ENCODE measurements at places on chromosomes 16 and 17.

- peak; percentile 75 for DNase-seq
These were observed 17.9 kb upstream of the NSMCE1 start for GRCh38 chr16:27286451-27286850.

GRCh38 chr16:27748868-27749546 lies 199.1 kb downstream of the KATNIP start:
- DNase-seq = no peak

DNA sequence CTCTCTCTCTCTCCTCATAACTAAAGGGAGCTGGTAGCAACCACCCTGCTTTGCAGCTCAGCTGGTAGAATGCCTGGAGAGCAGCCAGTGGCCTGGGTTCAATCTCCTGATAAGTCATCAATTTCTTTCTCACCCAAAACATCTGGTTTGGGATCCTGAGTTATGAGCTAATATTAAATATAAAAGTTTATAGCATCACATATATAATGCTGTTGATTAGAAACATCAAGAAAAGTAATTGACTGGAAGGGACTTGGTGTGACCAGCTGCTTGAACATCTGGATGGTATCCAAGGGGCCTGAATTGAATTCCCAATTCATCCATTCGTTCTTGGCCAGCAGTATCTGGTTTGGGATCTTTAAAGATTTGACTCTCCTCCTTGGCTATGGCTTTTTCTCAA lies 12.2 kb upstream of the ELAC2 start:
- no peak for DNase-seq

DNA sequence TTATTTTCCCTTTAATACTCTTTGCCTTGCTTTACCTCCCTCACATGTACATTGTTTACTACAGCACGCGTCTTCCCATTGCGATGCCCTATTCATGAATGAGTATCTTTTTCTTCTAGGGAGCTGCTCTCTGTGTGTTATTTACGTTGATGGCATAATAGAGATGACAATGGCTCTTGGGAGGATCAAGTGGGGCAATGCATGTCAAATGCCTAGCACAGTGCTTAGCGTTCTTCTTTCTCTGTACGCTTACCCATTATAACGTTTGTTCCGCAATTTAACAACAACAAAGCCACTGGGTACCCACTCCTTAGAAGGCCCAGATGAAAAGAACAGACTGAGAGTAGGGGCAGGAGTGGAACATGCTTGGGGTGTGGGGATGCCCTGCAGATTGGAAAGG lies 271.6 kb upstream of the TNRC6C start:
- no peak for DNase-seq

- DNase-seq = no peak
These were observed 61.3 kb upstream of the SDK2 start for GRCh38 chr17:73705594-73705993.

DNA sequence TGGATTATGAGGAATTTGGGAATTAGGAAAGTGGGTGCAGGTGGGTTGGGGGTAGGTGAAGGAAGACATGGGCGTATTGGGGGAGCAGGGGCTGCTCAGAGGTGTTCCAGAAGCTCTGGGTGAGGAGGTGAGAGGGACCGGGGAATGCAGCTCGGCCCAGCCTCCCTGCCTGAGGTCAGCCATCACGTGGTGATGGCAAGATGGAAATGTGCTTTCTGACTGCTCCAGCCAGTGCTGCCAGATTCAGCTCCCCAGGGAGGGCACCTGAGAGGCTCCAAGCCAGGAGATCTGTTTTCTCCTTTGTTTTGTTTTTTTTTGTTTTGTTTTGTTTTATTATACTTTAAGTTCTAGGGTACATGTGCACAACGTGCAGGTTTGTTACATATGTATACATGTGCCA lies 35.2 kb upstream of the STH start:
- DNase-seq = no peak

DNA sequence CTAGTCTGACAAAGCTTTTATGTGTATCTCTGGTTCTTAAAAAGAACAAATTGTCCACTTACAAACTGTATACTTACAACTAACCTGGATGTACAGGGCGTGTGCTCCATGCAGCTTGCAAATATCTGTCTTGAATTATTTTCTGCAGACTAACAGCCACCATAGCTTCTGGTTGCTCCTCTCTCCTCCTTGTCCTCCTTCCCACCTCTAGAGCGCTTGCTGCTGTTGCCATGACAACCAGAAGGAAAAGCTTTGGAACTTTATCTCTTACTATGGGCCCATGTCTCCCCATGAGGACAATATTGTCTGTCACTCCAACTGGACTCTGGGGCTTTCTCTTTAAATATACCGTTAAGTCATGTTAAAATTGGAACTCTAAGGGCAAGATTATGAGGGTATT lies 71.5 kb upstream of the DHX40 start:
- no peak for DNase-seq

- DNase-seq = peak; percentile 92
These were observed 77.0 kb upstream of the TNRC6C start for GRCh38 chr17:77881545-77881944.

DNA sequence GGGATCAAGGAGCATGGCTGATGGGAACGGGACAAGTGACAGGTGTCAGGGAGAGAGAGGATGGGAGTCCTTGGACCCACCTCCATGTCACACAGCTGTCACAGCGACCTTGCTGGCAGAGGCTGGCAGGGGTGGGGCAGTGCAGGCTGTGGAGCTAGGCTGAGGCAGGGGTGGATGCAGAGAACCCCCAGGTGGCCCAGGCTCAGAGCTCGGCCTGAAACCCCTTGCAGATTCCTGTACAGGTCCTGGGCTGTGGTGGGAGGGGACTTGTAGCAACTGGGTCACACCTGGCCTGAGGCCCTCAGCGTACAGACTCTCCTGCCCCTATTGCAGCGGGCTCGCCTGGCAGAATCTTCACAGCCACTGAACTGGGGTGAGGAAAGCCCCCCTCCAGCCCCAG lies 174.1 kb downstream of the NTN1 start:
- no peak for DNase-seq

DNA sequence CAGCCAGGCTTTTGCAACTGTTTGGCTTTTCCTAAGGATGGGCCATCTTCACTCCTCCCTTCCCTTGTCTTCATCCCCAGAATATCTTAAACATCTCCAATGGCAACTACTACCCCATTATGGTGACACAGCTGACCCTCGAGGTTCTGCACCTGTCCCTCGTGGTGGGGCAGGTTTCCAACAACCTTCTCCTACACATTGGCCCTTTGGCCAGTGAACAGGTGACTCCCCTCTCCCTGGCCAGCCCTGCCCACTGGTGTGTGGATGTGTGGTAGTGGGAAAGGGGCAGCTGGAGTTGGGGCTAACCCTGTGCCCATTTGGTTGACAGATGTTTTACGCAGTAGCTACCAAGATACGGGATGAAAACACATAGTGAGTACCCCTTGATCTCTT lies 4.7 kb downstream of the TMEM106A start:
- DNase-seq = no peak

- peak; percentile 87 for DNase-seq
These were observed at the start of gene MRC2 for GRCh38 chr17:62627219-62627903. TSS of gene MRC2 (plus strand) at chr17:62627670. CDS start at chr17:62627803, 133 bp downstream.

- no peak for DNase-seq
These were observed 40.9 kb downstream of the PLXDC1 start for GRCh38 chr17:39110435-39111136.

GRCh38 chr16:69820926-69821541 lies 58.9 kb downstream of the WWP2 start:
- no peak for DNase-seq

DNA sequence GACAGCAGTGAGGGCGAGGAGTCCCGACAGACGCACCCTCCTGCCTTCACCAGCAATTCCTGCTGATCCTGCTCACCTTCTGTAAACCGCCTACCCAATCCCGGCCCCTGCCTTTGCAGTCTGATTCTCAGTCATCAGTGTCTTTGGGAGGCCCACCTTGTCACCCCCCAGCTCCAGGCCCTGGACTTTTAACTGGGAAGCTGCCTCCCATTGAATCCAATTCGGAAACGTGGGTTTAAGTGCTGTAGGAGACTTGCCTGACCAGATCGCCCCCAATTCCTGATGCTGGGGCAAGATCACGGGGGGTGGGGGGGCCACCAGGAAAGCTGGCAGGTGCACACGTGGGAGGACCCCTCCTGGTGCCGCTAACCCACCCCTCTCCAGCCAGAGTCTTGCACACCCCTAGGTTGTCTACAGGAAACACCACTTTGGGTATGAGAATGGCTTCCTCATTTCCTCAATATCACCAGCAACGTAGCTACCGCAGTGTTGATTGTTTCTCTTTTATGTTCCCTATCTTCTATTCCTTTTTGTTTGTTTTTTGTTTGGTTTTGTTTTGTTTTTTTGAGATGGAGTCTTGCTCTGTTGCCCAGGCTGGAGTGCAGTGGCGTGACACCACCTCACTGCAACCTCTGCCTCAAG lies 46.6 kb upstream of the CMIP start:
- DNase-seq = no peak

- peak; percentile 69 for DNase-seq
These were observed at the start of gene LITAF for GRCh38 chr16:11586856-11587642. TSS of gene LITAF (minus strand) at chr16:11586919. CDS start at chr16:11556730, 30,189 bp downstream.

DNA sequence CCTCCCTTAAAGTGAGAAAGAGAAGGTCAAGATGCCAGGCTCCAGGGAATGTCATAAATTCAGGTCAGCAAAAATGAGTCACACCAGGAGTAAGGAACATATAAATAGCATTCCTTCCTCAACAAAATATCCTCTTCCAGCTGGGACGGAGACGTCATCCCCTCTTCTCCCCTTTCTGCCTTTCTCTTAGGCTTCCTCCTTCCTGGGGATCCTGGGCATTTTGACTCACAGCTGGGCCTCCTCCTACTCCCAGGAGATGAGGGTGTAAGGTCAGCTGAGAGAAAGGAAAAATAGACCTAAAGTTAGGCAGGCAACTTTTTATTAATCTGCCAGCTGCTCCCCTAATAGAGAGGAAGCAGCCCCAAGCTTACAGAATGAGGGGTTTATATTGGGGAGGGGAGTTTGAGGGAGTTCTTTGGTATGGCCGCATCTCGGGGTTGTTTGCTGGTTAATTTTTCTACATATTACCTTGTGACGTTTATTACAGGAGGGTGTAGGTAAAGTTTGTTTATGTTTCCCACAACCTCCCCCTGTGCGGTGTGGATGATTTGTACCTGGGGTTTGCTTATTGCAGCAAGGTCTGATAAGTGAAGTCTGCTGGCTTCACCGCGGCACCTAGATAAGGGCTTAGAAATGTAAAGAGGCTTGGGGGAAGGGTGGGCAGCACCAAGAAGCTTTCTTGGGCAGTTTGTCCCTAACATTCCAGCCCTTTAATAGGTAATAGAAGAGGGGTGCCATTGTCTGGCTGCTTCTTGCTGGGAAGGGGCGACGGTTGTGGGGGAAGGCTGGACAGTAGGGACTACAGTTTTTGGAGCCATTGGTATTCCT lies 7.1 kb upstream of the ZNF747 start:
- DNase-seq = no peak

DNA sequence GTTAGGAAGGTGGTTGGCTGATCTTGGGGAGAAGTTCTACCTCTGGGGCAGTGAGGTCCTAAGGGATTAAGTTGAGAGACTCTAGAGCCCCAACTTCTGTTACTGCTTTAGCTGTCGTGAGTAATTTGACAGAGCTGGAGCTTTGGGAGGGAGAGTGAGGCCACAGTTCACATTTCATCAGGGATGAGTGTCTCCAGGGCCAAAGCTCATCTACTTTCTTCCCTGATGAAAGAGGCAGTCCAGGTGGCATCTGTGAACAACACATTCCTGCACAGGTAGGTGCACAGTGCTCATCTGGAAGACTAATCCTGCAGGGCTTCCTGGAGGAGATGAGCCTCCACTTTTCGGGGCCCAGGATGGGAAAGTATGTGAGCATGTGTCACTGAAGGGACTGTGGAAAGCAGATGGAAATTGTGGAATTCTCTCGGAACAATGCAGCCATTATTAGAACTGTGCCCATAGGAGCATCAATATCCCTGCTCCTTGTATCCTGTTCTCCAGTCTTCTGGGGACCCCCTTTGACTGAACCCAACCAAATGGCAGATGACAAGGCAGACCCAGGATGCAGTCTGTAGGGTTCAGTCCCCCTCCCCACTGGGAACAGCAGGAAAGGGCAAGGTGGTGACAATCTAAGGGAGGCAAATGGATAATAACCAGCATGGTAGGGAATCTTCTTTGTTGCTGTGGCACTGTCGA lies 9.0 kb downstream of the DYNLL2 start:
- DNase-seq = no peak

- DNase-seq = no peak
These were observed 755 bp downstream of the RPL3L start for GRCh38 chr16:1953734-1954133.

- DNase-seq = no peak
These were observed 2.6 kb downstream of the PRAC1 start for GRCh38 chr17:48719642-48720265.

DNA sequence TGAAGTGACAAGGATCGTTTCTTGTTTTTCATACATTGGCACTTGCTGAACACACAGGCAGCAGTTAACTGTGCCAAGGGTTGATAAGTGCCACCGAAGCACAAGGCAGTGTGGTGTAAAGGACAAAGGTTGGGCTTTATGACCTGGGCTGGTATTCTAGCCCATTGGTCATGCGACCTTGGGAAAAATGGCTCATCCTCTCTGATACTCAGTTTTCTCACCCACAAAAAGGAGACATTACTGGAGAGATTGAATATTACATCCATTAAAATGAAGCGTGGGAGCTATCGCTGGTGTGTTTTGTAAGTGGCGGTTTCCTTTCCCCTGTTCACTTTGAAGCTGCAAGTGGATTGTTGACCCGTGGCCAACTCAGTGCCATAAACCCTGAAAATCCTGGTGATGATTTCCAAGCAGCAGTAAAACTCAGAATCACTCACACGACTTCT lies 216.9 kb downstream of the HAPSTR1 start:
- no peak for DNase-seq

DNA sequence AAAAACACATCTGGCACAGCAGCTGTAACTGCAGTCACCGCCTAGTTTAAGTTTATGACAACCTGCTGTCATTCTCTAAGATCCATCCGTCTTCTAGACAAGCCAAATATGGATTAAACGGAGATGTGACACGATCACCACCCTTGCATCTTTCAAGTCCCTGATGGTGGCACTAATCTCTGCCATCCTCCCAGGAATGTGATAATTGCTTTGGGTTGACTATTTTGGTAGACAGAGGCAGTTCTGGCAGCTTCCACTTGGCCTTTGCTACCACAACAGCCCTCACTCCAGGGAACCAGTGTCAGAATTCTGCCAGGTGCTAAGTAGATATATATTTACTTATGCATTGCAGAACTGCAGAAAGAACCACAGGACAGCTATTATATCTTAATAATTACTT lies 81.3 kb downstream of the ADCY9 start:
- DNase-seq = no peak

GRCh38 chr16:81210807-81211206 lies 27.7 kb upstream of the BCO1 start:
- DNase-seq = no peak

DNA sequence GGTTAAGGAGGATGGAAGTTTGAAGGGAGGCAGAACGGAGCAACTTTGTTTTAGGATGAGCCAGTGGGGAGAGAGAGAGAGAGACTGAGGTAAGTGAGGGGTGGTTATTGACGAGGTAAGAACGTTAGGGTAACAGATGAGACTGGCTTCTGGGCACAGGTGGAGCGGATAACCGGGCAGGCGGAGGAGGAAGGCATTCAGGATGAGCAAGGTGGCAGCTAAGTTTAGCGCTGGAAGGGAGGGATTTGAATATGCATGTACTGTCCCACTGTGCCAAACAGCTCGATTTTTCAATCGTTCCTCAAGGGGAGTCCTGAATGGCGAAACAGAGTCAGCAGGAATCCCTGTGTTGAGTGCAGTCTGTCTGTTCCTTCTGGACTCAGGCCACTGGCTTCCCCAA lies 35.8 kb downstream of the CACNG3 start:
- DNase-seq = no peak

GRCh38 chr17:79668344-79669250 lies 57.7 kb upstream of the RBFOX3 start:
- no peak for DNase-seq

All from right atrium auricular region (tissue), 2 donors.